Activated naive CD4-positive, alpha-beta T cell treated with Interleukin-2 at 50 U/mL for 16 hours (primary cell): ENCODE measurements at places on chromosomes 4 and X.

DNA sequence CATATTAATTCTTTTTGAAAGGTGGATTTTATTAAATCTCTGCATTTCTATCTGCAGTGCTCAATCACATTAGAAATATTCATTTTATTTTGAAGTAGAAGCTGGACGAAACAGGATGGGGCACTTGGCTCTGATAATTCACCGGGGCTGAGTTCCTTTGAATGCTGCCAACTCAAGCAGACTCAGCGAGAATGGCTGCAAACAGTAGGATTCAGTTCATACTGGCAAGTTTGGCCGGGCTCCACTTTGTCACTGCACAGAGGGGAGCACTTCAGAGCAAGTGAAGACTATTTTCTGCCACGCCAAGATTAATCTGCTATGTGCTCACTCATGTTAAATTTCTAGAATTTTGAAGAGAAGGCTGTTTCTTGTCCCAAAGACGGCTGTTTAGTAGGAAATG, 30.7 kb upstream of the KLHL8 start:
- no peak for DNase-seq

DNA sequence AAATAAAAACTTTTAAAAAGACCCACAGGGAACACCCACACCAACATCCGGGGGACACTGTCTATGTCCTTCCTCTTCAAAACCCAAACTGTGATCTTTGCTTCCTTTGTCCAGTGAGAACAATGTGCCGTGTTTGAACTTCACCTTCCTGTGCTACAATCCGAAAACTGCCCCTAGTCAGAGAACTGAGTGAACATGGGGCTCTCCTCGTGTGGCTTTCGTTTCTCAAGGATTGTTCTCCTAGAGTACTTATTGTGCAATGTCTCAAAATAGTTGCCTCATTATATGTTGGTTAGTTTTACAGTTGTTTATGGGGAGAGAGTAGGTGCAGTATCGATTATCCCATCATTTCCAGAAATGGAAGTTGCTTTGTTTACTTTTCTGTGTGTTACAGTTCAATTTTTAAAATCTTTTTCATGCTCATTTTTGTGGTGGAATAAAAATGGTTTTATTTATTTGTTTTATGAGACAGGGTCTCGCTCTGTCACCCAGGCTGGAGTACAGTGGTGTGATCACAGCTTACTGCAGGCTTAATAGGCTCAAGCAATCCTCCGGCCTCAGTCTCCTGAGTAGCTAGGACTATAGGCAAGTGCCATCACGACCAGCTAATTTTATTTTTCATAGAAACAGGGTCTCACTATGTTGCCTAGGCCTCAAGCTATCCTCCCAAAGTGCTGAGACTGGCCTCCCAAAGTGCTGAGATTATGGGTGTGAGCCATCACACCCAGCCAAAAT, 29.9 kb downstream of the RBMX start:
- no peak for DNase-seq

GRCh38 chr4:23774909-23775308, 114.9 kb downstream of the PPARGC1A start:
- DNase-seq, result no peak

- DNase-seq, result no peak
Observed at GRCh38 chr4:5098176-5098575, 46.9 kb downstream of the STK32B start.

GRCh38 chr4:47662975-47663374, 174.9 kb downstream of the CORIN start:
- DNase-seq, result no peak

GRCh38 chrX:17882680-17883079, 21.6 kb upstream of the RAI2 start:
- DNase-seq, result no peak

DNA sequence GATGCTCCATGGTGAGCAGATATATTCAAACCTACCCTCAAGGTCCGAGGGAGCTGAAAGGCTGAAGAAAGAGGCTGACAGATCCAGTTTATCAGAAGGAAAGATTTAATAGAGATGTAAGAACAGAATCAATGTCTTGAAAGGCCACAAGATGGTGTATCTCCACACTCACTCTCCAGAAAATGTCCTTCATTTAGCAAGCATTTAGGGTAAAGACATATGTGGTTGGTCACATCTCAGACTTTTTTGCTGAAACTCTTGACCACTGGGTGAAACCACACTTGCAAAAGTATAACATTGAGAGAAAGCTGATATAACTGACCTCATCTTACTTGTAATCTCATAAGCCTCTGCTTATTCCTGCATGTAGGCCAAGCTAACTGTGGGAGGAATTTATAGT, 745.8 kb upstream of the GALNTL6 start:
- DNase-seq, result no peak

- DNase-seq, result no peak
Observed at GRCh38 chr4:84965553-84966381, 723 bp downstream of the WDFY3 start.

DNA sequence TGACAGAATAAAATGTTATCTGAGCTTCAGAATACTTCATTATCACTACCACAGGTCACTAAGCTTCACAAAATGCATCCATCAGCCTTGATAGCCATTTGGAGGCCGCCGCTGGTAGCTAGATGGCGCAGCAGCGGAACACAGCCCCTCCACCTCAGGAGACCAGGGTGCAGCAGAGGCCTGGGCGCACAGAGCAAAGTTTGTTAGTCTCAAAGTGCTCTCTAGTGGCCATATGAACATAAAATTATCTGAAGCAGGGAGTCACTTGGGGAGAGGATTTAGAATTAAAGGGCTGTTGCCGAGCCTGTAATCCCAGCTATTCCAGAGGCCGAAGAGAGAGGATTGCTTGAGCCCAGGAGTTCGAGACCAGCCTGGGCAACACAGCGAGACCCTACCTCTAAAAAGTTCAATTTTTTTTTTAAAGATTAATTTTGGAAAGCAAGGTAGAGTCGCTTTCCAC, 8.1 kb upstream of the DCTD start:
- peak; percentile 51 for DNase-seq

DNA sequence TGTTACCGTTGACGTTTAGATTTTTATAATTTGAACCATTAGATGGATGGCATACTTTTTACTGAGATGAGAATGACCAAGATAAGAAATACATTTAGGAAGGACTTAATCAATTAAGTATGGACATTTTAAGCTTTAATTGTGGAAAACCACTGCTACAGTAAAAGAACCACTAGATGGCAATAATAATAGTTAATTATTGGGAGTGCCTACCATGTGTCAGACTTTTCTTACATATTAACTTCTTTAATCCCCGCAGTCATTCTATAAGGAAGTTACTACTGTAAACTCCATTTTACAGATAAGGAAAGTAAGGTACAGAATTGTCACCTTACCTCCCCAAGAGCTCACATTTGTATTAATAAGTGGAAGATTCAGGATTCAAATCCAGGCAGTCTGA, 48.5 kb upstream of the MYOZ2 start:
- no peak for DNase-seq

DNA sequence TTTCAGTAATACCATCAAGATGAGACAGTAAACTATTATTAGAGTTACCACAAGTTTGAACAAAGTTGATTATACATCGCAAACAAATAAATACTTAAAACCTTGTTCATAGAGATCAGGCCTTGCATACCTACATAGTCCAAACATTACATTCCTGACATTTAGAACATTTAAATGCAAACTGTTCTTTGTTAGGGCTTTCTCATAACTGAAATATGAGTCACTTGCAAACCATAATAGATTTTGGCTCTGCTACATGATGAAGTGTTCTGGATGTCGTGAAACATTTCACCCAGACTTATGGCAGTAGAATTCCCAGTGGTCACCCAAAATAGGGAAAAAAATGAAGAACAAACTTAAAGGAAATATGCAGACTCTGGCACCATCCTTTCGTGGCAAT, 75.0 kb downstream of the FAT4 start:
- no peak for DNase-seq

DNA sequence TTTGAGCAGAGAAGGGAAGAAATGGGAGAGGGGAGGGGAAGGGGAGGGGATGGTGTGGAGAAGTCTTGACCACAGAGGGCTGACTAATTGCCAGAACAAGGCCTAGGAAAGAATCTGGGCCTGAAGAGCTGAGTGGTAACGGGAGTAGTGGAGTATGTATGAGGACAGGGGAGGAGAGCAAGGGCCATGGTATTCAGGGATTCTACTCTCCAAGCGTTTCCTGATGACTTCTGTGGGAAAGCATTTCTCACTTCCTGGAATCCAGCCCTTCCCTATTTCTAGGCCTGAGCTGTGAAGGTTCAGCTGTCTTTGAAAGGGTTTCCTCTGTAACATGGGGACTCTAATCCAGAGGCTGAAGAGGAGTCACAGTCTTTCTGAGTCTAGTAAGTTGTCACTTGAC, 19.7 kb upstream of the SOX3 start:
- no peak for DNase-seq

GRCh38 chrX:10040961-10041360, 73.8 kb downstream of the CLDN34 start:
- DNase-seq, result no peak

GRCh38 chrX:65862638-65863037, 177.2 kb downstream of the VSIG4 start:
- DNase-seq, result no peak

GRCh38 chr4:183332447-183332846, 10.2 kb upstream of the CLDN24 start:
- no peak for DNase-seq

DNA sequence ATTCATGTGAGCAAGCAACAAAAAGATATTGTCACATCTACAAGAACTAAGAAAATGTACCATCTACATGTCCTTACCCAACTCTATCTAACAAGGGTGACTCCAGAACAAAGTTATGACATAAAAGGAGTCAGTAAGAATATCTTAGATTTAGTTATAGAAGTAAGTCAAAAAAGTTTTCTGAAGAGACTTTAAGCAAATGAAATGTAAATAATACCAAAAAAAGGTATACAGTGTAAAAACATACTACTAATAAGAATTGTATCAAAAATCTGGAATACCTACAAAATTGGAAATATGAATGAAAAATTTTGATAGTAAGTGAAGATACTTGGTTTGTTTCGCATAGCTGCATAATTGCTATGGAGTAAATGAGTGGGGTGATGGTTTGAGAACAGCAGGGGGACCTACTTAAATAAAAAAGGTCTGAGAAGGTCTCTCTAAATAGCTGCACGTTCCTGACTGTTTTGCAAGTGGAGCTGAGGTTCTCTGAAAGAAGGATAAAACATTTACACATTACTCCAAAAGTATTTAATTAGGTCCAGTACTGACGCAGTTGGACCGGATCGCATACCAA, 51.0 kb upstream of the ENPP6 start:
- no peak for DNase-seq

- no peak for DNase-seq
Observed at GRCh38 chr4:36614011-36614410, 332.6 kb downstream of the DTHD1 start.

DNA sequence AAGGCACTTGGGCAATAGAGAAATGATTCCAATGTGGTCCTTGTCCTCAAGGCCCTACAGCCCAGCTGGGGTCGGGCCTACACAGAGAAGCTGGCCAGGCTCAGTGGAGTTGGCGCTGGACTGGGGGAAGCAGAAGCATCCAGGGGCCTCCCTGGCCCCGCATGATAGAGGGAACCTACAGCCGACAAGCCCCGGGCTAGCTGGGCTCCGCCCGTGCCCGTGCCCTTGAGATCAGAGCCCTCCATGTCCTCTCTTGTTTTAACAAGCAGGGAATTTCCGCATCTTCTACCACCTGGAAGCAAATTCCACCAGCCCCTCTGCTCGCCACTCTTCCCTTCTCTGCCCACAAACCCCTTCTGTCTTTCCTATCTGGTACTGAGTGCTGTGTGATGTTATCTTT, 31.6 kb downstream of the CYTL1 start:
- DNase-seq, result no peak

- DNase-seq, result no peak
Observed at GRCh38 chr4:177190995-177191580, 118.6 kb upstream of the NEIL3 start.

GRCh38 chr4:19774690-19775256, 476.9 kb upstream of the SLIT2 start:
- DNase-seq, result no peak
